ENCODE measurements at places on chromosomes 13 and 19.

GRCh38 chr19:2561221-2561620 is 85.3 kb downstream of the GADD45B start:
- no peak for DNase-seq

DNA sequence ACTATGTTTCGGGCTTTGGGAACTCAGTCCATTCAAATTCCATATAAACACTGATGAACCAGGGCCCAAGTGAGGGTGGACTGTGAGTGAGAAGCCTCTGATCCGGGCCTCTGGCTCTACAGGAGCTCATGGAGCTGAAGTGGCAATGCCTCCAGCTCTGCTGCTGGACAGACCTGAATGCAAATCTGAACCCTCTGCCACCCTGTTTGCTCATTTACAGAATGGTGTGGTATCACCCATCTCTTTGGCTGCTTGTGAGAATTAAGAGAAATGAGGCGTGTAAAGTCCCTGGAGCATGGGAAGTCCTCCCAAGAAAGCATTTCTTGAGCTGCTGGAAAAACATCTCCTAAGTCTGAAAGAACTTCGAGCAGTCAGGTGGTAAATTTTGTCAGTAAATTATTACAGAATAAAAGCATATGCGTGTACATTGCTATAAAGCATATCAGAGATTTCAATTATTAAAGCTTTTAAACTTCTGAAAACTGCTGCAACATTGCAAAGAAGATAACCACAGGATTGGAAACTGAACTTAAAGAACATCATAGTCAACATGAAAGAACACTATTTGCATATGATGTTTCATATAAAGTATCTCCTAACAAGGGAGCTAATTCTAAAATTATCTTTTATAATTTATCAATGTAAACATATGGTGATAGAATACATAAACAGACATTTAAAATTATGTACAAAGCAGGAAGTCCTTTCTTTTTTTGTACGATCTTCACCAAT is 369.0 kb downstream of the UQCRFS1 start:
- DNase-seq: no peak

GRCh38 chr13:30746791-30747190 is 11.4 kb downstream of the ALOX5AP start:
- no peak for DNase-seq

DNA sequence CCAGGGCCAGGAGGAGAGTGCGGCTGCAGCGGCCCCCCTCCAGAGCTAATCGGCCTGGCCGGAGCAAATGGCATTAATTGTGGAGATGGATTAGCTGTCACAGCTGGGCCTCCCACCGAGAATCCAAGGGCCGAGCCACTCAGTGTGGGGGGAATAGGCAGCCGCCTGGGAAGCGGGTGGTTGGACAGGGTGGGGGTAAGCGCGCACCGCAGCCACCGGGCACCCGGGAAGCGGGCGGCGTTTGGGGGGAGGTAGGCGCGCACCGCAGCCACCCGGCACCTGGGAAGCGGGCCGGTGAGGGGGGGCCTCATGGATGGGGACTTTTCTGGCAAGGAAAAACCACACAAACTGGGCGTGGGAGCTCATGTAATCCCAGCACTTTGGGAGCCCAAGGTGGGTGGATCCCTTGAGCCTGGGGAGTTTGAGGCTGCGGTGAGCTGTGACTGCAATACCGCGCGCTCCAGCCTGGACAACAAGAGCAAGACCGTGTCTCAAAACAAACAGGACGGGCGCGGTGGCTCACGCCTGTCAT is 9.7 kb downstream of the R3HDM4 start:
- no peak for DNase-seq

DNA sequence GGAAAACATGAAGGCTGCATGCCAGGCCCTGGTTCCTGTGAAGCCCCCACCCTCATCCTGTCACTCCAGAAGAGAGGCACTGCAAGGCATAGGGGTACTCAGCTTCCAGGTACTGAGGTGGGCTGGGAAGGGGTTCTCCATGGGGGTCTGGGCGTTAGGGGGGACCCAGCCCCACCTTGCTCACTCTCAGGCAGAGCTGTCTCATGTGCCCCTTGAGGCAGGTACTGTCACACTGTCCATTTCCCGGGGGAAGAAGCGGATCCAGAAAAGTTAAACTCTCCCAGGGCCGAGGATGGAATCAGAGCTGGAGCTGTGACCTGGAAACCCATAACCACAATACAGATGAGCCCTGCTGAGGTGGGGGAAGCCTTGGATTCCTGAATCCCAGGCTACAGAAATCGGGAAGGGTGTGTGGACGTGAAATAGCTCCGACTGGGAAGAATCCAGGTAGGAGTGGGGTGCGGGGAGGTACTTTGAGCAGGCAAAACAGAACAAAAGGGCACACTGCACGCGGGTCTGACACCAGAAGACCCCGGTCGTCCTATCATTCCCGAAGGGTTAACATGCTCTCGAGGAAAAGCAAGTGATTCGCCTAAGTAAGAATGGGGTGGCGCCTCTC is 540 bp upstream of the USE1 start:
- no peak for DNase-seq

- no peak for DNase-seq
These were observed 13.5 kb upstream of the CBY2 start for GRCh38 chr13:45688577-45688976.

GRCh38 chr13:25717666-25718197 is 334.1 kb downstream of the SHISA2 start:
- DNase-seq: no peak

DNA sequence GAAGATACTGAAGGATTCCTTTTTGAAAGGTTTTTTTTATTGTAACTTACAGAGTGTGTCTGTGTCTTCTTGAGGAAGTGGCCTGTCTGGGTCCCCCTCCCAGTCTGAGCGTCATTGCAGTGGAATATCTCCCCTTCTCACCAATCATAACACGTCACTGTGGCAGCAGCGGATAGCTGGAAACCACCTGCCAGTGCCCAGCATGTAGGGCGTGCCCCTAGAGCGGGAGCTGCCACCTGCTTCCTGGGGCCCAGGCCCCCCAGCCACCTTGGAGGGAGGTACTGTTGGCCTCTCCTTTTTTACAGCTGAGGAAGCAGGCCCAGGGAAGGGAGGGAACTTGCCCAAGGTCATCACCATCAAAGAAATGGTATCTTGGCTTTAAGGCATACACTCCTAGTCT is 4.6 kb upstream of the DNM2 start:
- no peak for DNase-seq

DNA sequence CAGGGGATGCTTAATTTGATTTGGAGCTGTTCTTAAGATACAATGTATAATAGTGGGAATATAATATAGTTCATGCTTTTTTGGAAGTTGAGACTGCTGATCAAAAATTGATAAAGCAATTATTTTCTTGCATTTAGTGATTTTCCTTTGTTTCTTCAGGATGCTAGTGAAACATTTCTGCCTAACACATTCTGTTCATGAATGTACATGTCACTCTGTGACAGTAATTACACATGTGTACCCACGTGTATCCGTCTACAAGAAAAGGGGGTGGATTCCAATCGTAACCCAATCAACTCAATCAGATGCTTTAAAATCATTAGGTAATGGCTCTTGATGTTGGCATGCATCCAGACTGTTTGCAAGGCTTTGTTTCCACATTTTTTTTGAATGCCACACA is 5.0 kb upstream of the FRY start:
- no peak for DNase-seq

DNA sequence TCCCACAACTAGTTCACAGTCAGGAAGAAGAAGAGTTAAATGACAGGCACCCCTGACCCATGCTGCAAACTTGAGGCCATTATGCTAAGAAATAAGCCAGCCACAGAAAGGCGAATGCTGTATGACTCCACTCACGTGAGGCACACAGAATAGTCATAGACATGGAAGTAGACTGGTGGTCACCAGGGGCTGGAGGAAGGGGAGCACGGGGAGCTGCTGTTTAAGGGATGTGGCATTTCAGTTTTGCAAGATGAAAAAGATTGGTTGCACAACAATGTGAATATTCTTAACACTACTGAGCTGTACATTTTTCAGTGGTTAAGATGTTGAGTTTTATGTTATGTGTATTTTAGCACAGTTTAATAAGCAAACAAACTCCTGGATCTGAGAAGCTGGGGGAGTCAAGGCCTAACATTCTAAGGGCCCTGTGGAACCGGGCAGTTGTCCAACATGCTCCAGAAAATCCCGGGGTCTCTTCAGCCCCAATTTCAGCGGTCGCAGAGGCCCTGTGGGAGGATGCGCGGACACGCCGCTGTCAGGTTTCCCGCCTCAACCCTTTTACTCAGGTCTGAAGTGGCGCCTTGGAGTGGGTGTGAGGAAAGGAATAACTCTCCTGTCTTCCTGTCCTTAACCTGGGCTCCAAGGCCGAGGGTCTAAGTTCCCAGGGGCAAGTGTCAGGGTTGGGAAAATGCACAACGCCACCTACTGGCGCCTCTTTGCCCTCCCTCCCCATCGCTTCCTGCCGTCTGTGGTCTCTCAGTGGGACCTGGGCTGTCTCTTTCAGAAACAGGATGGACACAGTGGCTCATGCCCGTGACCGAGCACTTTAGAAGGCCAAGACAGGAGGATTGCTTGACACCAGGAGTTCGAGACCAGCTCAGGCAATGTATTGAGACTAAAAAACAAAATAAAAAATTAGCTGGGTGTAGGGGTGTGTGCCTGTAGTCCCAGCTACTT is 4.4 kb upstream of the TMEM272 start:
- DNase-seq: no peak

GRCh38 chr13:50037788-50038187 is 22.5 kb downstream of the KCNRG start:
- no peak for DNase-seq

DNA sequence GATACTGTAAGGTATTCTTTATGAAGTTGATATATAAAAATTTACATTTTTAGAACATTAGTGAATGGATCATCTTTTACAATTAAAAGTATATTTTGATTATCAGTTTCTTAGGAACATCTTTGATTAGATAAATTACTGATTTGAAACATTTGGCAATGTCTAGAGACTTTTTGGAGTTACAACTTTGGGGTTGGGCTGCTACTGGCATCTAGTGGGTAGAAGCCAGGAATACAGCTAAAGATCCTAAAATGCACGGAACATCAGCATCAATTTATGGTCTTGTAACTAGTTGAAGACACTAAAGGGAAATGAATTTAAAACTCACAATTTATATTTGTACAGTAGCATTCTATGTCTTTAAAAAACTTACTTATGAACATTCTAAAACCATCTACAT is 19.9 kb downstream of the POMP start:
- DNase-seq: no peak

- DNase-seq: no peak
These were observed 53.2 kb upstream of the SHKBP1 start for GRCh38 chr19:40523322-40524047.

GRCh38 chr13:59088716-59089115 is 1075.0 kb downstream of the DIAPH3 start:
- DNase-seq: no peak

GRCh38 chr13:100458673-100459072 is 129.9 kb downstream of the GGACT start:
- no peak for DNase-seq

DNA sequence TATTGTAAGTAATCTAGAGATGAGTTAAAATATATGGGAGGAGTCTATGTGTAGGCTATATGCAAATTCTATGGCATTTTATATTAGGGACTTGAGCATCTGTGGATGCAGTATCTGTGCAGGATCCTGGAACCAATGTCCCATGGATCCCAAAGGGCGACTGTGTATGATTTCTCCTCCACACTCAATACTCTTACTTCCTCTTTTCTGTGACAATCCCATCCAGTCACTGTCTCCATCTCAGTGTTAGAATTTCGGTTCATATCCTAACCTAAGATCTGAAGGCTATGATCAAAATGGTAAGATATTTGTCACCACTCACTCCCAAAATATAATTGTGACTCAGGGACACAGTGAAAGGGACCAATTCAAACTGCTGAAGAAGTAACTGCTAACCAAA is 15.1 kb upstream of the ZNF599 start:
- DNase-seq: no peak

GRCh38 chr19:16420336-16420676 is 51.5 kb downstream of the EPS15L1 start:
- no peak for DNase-seq

- DNase-seq: no peak
These were observed 12.3 kb upstream of the LENG8 start for GRCh38 chr19:54436628-54437252.

GRCh38 chr19:48634424-48635262 is 2.5 kb downstream of the DBP start:
- peak; percentile 65 for DNase-seq

GRCh38 chr19:18478545-18479311 is 40.8 kb upstream of the ISYNA1 start:
- no peak for DNase-seq

- DNase-seq: no peak
These were observed 51.6 kb upstream of the UBL3 start for GRCh38 chr13:29901710-29902631.

DNA sequence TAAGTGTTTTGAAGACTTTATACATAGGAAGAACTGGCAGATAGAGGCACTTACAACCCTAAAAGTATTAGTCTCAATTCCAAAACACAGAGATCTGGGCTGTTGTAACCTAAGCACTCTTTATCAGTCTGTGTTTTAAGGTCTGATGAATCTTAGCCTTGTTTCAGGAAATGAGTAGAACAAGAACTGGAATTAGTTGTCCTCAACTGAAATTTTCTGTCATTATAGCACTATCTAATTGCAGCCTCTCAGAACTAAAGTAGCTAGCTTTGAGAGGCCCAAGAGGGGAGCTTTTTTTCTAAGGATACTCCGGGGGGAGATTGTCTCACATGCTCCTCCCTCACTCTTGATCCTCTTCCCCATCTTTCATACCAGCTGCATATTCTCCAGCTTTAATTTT is 13.1 kb downstream of the HNRNPM start:
- DNase-seq: no peak

DNA sequence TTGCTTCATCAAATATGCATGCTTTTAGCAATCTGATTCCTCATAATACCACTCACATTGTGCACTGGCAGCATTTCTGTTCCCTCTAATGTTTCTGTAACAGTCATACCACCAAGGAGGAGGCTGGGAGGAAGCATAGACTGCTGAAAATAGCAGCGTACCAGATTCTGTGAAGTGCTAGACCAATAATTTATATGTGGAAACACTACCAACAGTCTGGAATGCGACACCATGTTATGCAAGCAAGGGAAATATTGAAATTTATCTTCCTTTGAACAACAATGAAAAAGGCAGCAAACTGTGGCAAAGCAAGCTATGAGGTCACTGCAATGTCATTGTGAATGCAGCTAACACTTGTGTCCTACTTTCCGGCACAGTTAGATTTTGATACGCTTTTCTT is 1388.0 kb downstream of the EFNB2 start:
- no peak for DNase-seq

DNA sequence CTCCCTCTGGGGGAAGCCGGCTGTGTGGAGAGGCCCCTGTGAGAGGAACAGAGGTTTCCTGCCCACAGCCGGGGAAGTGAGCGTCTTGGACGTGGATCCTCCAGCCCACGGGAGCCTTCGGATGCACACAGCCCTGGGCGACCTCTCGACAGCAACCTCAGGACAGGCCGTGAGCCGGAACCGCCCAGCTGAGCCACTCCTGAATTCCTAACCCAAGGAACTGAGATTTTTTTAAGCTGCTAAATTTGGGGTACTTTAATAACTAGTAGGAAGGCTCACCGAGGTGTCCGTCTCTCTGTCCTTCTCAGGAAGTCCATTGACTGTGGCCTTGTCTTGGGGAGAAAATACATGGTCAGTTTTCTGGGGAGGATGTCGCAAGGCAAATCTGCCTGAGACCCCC is 9.1 kb downstream of the LAIR1 start:
- no peak for DNase-seq

GRCh38 chr13:76656500-76656899 is 229.7 kb downstream of the KCTD12 start:
- no peak for DNase-seq

- no peak for DNase-seq
These were observed 111.3 kb upstream of the EDNRB start for GRCh38 chr13:78029901-78030300.

GRCh38 chr13:51802631-51803418 is 1.1 kb downstream of the DHRS12 start:
- no peak for DNase-seq

GRCh38 chr13:42054798-42055499 is 6.5 kb downstream of the DGKH start:
- no peak for DNase-seq
